GM13976 (cell line): ENCODE measurements at places on chromosomes 13 and 19.

GRCh38 chr19:10809651-10810285 lies 26.2 kb downstream of the TMED1 start:
- no peak for DNase-seq

DNA sequence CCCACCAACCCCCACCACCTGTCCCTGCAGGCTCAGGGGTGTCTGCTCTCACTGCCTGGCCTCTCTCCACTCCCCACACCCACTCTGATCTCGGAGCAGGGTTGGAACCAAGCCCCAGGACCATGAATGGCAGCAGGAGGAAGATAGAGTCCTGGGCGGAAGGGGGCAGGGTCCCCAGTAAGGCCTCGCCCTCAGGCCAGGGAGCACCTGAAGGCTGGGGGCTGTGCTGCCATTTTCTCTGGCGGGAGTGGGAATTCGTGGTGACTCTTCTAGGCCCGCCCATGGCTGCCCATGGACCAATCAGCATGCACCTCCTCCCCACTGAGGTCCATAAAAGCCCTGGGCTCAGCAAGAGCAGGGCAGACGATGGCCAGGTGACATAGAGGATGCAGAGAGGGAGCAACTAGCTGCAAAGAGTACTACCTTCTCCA lies 25.0 kb downstream of the KBTBD6 start:
- no peak for DNase-seq

GRCh38 chr13:74443631-74444030 lies 309.4 kb upstream of the KLF12 start:
- no peak for DNase-seq

GRCh38 chr19:2014731-2015607 lies 545 bp downstream of the BTBD2 start:
- DNase-seq: peak; percentile 81

DNA sequence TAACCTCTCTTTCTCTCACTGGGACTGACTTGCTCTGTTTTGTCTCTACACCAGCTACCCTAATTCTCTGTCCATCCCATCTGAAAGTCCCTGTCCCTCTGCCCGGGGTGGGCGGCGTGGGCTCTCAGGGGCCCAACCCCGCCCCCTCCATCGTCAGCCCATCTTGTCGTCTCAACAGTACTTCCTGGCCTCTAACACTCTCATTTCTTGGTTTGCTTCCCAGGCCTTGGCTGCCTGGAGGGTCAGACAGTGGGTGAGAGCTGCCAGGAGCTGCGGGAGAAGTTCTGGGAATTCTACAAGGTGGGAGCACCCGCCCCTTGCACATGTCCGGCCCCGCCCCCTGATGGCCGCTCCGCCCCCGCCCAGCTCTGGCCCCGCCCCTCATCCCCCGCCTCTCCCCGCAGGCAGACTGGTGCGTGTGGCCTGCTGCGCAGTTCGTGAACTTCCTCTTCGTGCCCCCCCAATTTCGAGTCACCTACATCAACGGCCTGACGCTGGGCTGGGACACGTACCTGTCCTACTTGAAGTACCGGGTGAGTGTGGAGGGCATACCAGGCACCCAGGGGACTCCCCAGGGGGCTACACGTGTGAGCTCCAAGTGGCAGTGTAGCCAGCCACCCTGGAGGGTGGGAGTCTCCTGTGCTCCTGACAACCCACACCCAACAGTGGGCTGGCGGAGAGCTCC lies 1.7 kb downstream of the MPV17L2 start:
- DNase-seq: no peak

- DNase-seq: peak; percentile 67
Observed at GRCh38 chr19:2624537-2625091, 77.9 kb downstream of the GNG7 start.

DNA sequence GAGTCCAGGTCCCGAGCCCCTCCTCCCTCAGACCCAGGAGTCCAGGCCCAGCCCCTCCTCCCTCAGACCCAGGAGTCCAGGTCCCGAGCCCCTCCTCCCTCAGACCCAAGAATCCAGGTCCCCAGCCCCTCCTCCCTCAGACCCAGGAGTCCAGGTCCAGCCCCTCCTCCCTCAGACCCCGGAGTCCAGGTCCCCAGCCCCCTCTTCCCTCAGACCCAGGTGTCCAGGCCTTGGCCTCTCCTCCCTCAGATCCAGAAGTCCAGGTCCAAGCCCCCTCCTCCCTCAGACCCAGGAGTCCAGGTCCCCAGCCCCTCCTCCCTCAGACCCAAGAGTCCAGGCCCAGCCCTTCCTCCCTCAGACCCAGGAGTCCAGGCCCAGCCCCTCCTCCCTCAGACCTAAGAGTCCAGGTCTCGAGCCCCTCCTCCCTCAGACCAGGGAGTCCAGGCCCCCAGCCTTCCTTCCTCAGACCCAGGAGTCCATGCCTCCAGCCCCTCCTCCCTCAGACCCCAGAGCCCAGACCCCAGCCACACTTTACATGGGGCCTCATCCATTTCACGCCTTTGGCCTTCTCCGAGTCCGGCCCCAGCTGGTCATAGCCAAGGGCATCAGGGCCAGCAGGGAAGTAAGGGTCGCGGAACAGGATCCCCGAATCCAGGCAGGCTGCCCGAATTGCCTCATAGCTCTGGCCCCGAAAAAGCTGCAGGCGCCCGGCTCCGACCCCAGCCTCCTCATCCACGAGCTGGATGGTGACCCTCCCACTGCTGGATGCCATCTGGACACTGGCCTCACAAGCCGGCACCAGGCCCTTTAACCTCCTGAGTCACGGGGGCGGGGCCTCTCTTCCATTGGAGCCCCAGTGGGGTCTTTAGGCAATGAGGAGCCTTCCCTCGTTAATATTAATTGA lies 628 bp downstream of the CAPN12 start:
- no peak for DNase-seq

DNA sequence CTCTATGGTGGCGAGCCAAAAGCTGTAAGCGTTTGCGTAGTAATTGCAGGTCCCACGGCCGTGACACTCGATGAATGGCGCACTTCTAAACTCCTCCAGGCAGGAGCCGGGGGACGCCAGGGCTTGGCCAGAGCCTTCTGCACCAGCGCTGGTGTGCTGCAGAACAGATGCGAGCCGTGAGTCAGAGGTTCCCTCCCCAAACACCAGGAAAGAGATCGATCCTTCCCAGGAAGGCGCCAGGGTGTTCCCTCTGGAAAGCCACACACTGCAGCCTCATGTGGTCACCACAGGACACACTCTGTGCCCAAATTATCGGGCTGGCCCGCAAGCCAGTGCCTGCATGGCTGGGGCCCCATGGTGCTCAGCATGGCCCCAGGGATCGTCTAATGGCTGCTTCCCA lies 154.6 kb downstream of the COL4A1 start:
- DNase-seq: no peak

DNA sequence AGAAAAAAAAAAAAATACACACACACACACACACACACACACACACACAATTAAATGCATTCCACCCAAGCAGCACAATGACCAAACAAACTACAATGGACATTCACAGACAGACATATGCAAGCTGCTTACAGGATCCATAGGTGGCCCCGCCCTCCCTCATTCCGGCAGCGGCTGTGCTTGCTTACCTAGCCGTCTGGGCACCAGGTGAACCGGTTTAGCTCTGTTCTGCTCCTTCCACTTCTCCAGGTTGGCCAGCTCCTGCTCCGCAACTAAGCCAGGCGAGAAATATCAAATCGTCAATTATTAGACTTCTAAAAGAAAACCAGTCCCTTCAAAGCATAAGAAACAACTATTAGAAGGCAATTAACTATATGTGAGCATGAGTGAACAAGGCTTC lies 23.1 kb downstream of the EPSTI1 start:
- DNase-seq: no peak

GRCh38 chr13:43263047-43263446 lies 239.7 kb downstream of the DNAJC15 start:
- no peak for DNase-seq

DNA sequence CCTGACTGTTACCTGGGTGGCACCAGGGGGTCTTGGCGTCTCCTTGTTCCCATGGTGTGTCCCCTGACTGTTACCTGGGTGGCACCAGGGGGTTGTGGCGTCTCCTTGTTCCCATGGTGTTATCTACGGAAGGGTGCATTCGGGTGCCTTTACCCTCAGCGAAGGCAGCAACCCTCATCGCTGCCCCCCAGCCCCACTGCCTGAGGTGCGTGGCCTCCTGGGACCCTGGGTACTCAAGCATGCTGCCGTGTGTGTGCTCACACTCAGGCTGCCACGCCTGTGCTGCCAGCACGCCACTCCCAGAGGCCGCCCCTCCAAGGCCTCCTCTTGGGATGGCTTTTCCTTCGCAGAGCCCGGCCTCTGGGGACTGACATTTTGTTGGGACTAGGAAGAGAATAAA lies 25.1 kb downstream of the TFDP1 start:
- DNase-seq: no peak

GRCh38 chr19:9306443-9306842 lies 3.2 kb downstream of the ZNF699 start:
- no peak for DNase-seq

- no peak for DNase-seq
Observed at GRCh38 chr19:46785980-46786235, 2.5 kb downstream of the SLC1A5 start.

- no peak for DNase-seq
Observed at GRCh38 chr19:17159466-17160393, 55.4 kb upstream of the USE1 start.

DNA sequence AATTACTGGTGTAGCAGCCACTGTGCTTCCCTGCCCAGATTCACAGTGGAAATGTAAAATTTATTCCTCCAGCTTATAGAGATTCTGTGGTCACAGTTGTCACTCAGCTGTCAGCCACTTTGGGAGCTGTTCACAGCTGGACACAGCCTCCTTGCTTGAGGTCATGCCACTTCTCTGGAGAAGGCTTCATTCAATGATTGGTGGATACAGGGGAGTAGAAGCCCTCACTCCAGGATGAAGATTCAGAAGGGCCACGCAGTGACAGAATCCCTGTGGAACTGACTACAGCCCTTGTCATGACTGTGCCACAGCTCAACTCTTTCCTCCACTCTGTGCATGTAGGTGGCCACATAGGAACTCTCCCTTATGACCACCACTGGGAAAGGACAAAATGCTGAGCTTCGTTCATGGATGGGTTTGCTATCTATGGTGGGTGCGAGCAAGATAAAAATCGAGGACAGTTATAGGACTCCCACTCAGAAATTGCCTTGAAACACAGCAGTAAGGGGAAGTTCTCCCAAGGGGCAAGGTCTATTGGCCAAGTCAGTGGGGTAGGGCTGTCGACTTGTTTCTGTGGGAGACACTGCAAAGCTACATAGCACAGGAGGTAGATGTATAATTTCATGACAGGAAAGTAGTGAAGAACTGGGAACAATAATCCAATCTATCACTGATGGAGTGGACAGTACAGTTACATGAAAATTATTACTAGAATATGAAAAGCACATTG lies 98.7 kb downstream of the CCNA1 start:
- DNase-seq: no peak

GRCh38 chr19:5681391-5682106 lies 722 bp downstream of the HSD11B1L start:
- DNase-seq: no peak

DNA sequence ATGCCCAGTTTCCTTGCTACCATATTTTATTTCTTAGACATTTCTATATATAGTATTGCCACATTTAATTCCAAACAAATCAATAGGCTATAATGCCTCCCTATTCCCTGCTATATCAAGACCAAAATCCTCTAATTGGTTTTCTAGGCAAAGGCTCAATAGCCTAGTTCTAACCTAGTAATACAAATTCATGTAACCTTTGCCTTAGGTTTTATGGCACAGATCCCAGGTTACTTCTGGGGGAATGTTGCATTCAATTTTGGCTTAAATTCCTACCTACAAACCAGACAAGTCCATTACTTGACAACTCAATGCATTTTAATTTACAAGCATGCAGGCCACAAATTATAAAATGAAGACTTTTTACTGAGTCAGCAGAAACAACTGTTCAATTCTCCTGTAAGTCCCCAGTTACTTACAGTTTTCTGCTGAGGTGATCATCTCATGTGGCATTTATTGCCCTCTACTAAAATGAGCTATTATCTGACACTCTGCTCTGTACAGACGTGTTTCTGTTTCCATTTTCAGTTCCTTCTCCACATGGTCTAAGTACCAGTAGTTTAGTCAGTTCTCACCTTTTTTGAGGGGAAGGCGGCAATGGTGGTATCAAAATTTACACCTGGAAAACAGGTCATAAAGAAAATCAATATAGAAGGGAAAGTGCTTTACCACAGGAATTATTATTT lies 11.7 kb downstream of the KCNRG start:
- DNase-seq: peak; percentile 49
